ENCODE measurements at places on chromosomes 16 and 17.
A peak's percentile ranks its signal among the peaks of the same experiment; 100 is the strongest.

GRCh38 chr16:26712876-26713275 is 353.9 kb upstream of the C16orf82 start:
- DNase-seq: no peak

- no peak for DNase-seq
Measured at GRCh38 chr17:44155488-44155887, 13.8 kb downstream of the HROB start.

DNA sequence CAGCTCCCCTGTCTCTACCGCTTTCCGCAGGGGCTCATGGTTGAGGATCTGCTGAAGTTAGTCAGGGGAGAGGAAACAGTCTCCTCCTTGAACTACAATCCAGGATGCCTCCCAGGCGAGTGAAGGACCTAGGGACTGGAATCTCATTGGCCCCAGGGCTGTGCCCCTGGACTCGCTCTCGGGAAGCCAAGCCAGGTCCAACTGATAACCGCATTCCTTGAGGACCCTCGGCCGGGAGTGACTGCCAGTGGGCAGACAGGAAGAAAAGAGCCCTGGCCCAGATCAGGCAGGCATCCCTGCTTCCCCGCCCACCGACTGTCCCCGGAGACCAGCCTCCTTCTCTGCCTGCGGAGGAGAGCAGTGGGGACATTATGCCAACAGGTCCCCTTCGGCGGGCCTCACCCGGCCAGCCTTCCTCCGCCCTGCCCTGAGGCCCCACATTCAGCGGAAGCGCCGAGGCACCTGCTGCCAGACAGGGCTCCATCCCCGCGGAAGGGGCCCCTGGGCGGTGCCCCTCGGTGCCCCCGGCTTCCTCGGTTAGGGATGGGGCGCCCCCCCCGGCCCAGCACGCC is 776 bp downstream of the LRRC75A start:
- DNase-seq: peak; percentile 11

- peak; percentile 51 for DNase-seq
Measured at GRCh38 chr17:76145231-76146052, 4.4 kb upstream of the FOXJ1 start.

- DNase-seq: no peak
Measured at GRCh38 chr17:34920676-34921075, 40.6 kb downstream of the CCT6B start.

DNA sequence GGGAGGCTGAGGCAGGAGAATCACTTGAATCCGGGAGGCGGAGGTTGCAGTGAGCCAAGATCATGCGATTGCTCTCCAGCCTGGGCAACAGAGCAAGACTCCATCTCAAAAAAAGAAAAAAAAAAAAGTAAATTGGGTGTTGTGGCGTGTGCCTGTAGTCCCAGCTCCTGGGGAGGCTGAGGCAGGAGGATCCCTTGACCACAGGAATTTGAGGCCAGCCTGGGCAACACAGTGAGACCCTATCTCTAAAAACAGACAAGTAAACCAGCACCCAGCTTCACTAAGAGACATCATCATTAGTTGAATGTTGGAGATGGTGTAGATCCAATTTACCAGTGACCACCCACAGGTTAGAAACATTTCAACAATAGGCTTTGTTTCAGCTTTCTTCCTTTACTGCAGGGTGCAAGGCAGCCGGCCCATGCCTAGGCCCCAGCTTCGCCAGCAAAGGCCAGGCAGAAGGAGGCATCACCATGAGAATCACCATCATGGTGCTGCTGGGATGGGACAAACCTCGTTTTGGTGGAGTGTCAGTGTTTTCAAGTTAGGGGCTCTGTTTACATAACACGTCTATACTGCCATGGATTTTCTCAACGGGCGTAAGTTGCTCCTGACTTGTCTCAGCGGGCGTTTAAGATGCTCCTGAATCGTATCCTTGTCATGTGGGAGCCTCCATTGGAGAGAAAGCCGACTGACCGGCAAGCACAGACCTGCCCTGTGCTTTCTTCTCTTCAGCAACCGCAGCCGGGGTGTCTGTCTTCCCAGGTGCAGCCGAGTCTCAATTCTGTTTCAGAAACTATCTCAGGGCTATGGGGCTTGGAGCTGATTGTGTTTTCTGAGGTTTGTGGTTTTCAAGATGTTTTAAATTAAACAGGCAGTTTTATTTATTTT is 7.3 kb downstream of the TCF25 start:
- DNase-seq: no peak

DNA sequence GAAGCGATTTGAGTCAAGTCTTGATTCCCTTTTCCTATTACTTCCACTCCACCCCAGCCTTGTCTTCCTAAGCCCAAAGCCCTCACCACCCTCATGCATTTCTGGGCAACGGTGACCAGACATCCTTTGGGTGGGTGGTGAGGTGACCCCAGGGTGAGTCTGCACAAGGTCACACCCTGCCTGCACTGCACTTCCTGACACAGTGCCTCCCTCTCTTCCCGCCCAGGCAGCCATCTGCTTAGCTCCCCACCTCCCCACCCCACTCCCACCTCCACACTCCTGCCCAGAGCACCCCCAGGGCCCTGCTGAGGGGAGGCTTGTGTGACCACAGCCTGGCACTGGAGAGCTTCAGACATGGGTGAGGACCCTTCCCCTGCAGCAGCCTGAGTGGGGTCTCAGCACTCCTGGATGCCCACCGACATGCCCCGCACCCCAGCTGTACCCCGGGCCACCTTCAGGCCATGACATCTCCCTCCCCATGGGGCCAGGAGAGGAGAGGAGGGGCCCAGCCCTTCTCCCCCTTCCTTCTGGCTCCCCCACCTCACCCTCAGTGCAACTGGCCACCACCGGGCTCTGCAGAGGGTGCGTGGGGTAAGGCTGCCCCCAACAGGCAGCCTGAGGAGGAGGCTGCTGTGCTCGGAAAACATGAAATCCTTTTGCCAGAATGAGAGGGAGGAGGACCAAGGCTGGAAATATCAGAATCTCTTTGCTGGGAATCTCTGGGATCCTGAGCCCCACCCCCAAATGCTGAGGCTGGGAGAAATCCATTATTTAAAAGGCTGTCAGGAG is 68.6 kb downstream of the CCT6B start:
- DNase-seq: no peak

DNA sequence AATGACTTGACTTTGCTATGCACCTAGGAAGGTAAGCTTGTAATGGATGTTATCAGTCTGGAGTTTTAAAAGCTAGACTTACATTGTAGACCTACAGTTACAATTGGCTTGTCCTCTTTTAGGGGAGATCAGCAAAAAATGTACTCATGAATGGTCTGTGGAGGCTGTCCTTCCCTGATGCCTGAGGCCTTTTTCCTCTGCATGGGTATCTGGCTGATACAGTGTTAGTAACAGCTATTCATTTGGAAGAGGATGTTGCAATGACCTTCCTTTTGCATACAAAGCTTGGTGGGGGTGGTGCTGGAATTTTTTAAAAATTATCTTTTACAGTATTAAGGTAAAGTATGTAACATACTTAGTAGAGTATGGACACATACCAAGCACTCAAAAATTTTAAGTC is 525.5 kb downstream of the KIF2B start:
- no peak for DNase-seq

- no peak for DNase-seq
Measured at GRCh38 chr16:88926374-88926990, 50.5 kb downstream of the CBFA2T3 start.

DNA sequence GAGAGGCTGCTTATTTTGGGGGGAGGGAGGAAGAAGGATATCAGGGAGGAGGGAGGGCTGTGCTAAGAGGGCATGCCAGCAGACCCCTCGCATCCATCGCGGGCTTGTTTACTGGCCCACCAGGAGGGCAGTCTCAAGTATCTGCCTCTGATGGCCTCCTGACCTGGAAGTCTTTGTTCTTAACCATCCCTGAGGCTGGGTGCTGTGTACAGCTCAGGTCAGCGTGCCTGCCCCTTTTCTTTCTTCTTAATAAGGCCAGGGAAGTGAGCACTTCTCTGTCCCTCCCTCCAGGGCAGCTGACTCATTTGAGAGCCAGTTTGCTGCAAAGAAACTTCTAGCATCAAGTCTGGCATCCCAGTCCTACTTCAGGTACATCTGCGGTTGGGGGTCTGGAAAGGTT is 157.0 kb downstream of the CCDC182 start:
- DNase-seq: no peak

GRCh38 chr17:10798332-10798749 is 5.6 kb downstream of the TMEM238L start:
- DNase-seq: no peak

DNA sequence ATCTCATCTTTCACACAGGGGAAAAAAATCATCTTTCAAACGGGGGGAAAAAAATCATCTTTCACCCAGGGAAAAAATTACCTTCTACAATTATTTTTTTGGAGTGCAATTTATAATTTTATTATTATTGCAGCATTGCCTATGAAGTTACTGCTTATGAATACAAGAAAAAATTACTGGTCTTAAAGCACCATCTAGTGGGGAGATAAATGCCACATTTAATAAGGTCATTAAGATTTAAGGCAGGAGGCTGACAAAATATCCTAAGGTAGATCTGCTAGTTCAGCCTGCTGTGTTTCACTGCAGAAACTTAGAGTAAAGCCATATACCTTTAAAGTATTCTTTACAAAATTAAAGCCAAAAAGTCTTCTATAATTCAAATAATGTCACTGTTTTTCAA is 13.7 kb downstream of the SHCBP1 start:
- DNase-seq: peak; percentile 34

Data from immature natural killer cell (primary cell).